Colonic mucosa (tissue), 4 donors: ENCODE measurements at places on chromosomes 5 and 9. TPM values are rescaled to one million over a fixed set of nuclear protein-coding genes. Genes with fewer than 3 reads are reported as not detected.

The NDUFA8 gene
- total RNA-seq: 103 TPM

The PRLR gene
- total RNA-seq: 38.6 TPM

GRCh38 chr5:170011751-170012150, 31.5 kb upstream of the INSYN2B start:
- no peak overlapping the region for H3K4me3 ChIP-seq
- no peak overlapping the region for H3K27ac ChIP-seq
- no peaks in the 10 kb centered on the region for H3K27me3 ChIP-seq
- no peaks in the 10 kb centered on the region for H3K4me1 ChIP-seq
- H3K36me3 ChIP-seq: no peaks in the 10 kb centered on the region

DNA sequence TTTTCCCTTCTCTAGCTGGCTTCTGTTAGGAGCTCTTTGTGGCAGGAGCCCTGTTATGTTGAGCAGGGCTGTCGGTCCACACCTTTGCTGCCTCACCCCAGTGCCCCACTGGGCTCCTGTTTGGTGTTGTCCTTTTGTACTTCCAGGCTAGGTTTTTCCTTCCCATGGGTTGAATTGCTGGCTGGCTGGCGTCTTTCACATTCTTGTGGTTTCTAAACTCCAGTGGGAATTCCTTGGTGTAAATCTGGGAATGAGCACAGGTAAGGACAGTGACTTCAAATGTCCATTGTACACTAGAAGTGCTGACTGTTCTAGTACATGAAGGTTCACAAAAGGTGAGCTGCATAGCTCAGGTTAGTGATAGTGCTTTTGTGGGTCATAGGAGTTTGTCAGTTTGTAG, 30.4 kb downstream of the RASGRF2 start:
- H3K4me3 ChIP-seq: no peak overlapping the region
- DNase-seq: no peak
- no peak overlapping the region for H3K27ac ChIP-seq
- no peaks in the 10 kb centered on the region for H3K4me1 ChIP-seq
- no peaks in the 10 kb centered on the region for H3K27me3 ChIP-seq

DNA sequence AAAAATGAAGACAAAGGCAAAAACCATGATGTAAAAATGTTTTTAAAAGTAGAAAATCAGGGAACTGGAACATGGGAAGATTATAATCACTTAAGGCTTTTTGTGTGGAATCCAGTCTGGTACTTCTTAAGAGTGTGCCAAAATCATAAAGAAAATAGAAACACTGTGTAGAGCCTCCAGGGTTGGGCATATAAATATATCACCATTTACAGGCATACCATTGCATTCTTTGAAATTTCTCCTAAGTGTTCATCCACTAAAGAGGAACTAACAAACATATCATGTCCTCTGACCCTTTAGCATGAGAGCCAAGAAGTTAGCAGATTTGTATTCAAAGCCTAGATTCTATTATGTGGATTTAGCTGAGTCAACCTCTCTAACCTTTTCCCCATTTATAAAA, 93.3 kb downstream of the SLF1 start:
- no peak overlapping the region for H3K4me3 ChIP-seq
- H3K36me3 ChIP-seq: no peaks in the 10 kb centered on the region
- no peak overlapping the region for H3K27ac ChIP-seq
- H3K27me3 ChIP-seq: no peaks in the 10 kb centered on the region
- H3K4me1 ChIP-seq: no peaks in the 10 kb centered on the region
- DNase-seq: no peak

DNA sequence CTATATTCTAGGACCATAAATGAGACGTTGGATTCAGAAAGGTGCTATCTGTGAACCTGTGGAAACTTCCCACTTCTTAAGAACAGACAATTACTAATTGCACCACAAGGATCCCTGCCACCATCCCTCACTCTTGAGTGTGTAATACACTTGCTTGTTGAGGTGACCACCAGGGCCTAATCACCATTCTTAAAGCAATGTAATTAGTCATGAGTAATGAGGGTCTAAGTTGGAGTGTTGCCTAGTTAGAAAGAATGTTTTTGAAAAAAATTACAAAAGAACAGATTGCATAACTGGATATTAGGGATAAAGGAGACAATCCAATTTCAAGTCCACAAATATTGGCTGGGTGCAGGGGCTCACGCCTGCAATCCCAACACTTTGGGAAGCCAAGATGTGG, 56.9 kb upstream of the TRIO start:
- DNase-seq: no peak
- no peaks in the 10 kb centered on the region for H3K4me1 ChIP-seq
- no peak overlapping the region for H3K4me3 ChIP-seq
- H3K27me3 ChIP-seq: no peaks in the 10 kb centered on the region

DNA sequence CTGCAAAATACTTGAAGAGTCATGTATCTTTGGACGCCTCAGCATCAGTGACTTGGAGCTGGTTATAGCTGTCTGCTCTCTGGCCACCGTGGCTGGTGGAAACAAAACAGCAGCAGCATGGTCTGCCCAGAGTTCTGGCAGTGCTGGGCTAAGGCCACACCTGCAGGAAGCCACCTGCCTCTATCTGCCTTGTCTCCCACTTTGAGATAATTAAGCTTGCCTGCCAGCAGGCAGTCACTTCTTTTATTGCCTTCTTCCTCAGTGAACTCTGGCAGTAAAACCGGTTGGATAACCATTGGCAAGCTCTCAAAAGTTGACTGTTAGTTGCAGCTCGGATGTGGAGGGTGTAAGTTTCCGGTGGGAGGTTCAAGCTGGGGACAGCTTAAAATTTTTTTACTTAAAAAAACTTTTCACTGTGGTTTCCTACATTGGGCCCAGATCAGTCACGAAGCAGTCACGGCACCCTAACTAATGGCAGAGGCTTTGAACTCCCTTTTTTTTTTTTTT, 4.9 kb downstream of the SMIM3 start:
- peaks cover 40% of the 10 kb centered on the region for H3K4me1 ChIP-seq
- no peak overlapping the region for H3K4me3 ChIP-seq
- H3K27ac ChIP-seq: peak overlapping the region; percentile 82
- no peaks in the 10 kb centered on the region for H3K36me3 ChIP-seq
- H3K27me3 ChIP-seq: no peaks in the 10 kb centered on the region
- peak; percentile 88 for DNase-seq

DNA sequence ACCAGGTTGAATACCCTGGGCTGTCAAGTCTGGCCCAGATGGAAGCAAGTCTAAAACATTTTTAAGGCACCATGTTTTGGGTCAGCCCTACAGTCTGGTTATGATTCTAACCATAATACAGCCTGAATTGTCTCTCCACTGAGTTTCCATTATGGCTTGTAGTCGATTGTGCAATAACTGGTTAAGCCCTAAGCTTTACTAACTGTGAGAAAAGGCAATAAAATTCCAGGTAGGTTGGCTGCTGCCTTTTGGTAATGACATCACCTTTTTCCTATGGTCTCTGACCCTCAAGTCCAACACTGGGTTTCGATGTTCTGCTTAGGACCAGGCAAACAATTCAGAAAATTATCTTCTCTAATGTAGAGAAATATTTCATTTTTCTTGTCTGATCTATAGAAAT, 243.3 kb downstream of the ACTL7B start:
- no peaks in the 10 kb centered on the region for H3K4me1 ChIP-seq
- no peak for DNase-seq
- H3K4me3 ChIP-seq: no peak overlapping the region
- H3K36me3 ChIP-seq: no peaks in the 10 kb centered on the region
